ENCODE measurements at places on chromosomes 12 and 14.

- no peak for DNase-seq
Measured at GRCh38 chr12:88325816-88326189, 183.7 kb downstream of the TMTC3 start.

DNA sequence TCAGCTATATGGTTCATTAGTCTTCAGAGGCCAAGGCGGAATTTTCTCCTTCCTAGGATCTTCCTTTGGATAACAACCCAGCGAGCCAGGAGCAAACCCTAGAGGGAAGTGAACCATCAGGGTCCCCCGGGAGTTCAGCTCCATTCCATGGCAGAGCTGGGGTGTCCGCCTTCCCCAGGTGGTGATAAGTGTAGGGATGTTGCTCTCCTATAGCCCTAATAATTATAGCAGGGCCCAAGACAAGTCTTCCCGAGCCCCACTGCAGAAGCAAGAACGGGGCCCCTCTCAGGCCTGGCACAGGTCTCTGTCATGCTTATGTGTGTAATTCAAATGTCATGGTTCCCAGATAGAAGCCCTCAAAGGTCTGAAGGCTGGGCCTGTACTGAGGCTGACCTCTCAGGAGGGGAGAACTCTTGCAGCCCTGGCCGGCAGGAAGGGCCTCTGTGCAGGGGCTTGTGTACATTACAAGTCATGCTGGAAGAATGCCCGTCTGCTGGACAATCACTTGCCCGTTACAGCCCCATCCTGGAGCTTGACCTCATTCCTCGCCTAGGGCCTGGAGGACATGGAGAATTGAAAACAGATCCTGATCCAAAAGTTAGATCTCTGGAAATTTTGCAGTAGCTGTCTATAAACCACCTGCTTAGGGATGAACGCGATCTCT, 17.3 kb downstream of the LRTM2 start:
- DNase-seq: no peak

DNA sequence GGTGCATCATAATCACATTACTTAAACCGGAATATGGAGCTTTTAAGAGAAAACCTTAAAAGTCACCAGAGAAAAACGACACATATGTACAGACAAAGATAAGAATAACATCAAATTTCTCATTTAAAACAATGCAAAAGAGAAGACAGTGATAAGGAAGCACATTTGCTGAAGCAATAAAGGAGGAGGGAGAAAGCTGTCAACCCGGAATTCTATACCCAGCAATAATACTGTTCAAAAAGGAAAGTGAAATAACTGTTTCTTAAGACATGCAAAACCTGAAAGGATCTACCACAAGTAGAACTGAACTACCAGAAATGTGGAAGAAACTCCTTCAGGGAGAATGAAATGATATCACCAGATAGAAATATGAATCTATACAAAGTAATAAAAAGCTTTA, 15.4 kb downstream of the SLC6A13 start:
- no peak for DNase-seq

- DNase-seq: no peak
Measured at GRCh38 chr12:47054659-47055058, 24.8 kb upstream of the PCED1B start.

DNA sequence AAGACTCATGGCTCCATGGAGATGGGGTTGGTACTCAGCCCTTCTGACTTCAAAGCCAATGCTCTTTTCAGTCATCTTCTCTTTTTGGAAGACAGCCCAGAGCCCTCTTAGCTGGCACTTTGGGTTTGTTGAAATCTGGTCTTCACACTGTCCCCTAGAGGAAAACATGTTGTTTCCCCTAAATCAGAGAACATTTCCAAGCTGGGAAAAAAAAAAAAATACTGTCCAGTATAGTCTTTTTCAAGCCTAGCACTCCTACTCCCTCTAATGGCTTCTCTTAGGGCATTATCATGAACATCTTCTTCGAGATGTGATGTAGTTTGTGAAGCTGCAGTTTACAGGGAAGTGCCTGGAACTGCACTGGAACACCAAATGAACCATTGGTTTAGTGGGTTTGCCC, 3.0 kb upstream of the ZC3H14 start:
- no peak for DNase-seq

GRCh38 chr12:124505001-124505818, 62.2 kb downstream of the NCOR2 start:
- DNase-seq: no peak

DNA sequence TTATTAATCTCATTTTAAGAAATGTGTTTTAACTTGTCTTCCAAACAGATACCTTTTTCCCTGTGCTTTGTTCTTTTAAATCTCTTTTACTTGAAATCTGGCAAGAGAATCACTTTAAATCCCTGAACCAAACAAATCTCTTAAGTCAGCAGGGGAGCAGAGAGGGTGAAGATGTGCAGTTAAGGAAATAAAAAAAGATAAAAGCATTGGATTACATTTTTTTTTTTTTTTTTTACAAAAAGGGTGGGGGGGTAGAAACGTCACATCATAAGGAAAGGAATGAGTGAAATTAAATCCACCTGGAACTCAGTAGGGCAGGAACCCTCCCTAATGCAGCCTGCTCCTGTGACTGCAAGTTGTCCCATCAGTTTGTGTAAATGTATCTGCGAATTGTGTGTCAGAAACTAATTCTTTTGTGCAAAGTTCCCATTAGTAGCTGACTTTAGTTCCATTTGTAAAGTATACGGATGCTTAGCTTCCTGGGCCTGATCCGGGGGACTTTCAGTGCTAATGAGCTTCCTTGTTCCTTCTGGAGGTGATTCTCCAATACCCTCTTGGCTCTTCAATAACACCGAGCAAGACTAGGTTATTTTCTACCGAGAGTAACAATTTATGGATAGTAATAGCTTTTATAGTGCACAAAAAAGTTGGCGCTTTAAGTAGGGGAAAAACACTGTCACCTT, 1.5 kb downstream of the TTC6 start:
- DNase-seq: no peak

DNA sequence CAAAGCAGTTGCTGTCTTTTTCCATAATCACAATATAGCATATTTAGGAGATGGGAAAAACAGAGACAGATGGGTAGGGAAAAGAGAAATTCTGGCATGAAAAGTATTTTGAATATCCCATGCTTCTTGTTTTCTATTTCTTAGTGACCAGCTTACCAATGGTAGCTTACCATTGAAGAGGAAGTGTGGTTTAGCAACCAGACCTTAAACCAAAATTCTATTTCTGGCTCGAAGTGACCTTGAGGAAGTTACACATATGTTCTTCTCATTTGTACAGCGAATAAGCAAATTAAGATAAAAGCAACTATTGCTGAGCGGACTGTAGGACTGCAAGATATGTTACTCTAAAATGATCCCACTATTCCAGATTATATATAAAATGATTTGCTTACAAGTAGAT, 82.9 kb downstream of the FGD4 start:
- DNase-seq: no peak

DNA sequence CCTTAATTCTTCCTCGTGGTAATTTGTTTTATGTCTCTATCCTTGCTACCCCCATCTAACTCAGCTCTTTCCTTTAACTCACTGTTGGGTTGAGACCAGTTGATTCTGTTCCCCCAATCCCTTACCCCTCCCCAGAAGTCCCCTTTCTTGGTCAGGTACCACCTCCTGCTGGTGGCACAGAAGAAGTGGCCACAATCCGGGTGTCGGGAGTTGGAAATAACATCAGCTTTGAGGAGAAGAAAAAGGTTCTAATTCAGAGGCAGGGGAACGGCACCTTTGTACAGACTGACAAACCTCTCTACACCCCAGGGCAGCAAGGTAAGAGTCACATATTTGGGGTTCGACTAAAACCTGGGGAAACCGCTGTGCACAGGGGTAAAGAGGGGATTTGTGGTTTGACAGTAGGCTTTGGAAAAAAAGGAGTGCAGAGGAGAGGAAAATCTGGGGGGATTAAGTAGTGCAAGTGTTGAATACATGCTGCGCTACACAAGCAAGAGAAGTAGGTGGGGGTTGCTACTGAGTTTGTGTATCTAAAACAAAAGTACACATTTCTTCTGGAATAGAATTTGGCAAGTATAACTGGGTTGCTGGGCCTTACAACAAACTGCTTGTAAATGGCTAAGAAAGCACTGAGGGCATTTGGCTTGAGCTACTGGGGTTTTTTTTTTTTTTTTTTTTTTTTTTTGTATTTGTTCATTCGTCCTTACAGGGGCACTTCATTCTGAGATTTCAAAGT, 1.3 kb downstream of the A2ML1 start:
- DNase-seq: peak; percentile 4

- no peak for DNase-seq
Measured at GRCh38 chr14:24259282-24260025, 3.5 kb downstream of the TGM1 start.

GRCh38 chr12:51413791-51414190, 10.8 kb upstream of the SLC4A8 start:
- no peak for DNase-seq

DNA sequence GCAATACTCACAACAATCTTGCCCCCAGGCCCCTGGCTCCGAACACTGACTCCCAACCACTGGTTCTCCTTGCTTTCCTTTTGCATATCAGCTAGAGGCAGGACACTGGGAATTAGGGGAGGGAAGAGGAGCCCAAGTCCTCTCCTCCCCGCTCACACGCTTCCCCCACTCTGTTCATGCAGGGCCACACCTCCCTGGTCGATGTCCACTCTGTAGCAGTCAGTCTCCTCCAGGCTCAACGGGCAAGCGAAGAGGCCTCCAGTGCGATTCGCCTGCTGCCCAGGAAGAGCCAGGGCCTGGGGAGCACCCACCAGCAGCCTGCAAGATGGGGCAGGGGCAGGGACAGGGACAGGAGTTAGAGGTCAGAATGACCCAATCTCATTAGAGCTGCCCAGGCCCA, 4.8 kb downstream of the ITGA7 start:
- DNase-seq: no peak

DNA sequence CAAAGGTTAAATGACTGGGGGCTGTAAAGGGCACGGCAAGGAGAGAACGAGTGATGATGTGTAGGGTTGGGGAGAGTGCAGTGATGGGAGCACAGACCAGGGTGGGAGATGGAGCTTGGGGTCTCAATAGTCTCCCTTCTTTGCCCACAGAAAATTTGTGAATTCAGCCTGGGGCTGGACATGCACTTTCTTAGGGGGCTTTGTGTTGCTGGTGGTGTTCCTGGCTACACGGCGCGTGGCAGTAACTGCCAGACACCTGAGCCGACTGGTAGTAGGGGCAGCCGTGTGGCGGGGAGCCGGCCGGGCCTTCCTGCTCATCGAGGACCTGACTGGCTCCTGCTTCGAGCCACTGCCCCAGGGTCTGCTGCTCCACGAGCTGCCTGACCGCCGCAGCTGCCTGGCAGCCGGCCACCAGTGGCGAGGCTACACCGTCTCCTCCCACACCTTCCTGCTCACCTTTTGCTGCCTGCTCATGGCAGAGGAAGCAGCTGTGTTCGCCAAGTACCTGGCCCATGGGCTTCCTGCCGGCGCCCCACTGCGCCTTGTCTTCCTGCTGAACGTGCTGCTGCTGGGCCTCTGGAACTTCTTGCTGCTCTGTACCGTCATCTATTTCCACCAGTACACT, 1.7 kb downstream of the FITM1 start:
- no peak for DNase-seq

- no peak for DNase-seq
Measured at GRCh38 chr14:68328509-68328908, 464.4 kb downstream of the ZFP36L1 start.

- no peak for DNase-seq
Measured at GRCh38 chr12:100553936-100554335, 19.5 kb upstream of the GAS2L3 start.

DNA sequence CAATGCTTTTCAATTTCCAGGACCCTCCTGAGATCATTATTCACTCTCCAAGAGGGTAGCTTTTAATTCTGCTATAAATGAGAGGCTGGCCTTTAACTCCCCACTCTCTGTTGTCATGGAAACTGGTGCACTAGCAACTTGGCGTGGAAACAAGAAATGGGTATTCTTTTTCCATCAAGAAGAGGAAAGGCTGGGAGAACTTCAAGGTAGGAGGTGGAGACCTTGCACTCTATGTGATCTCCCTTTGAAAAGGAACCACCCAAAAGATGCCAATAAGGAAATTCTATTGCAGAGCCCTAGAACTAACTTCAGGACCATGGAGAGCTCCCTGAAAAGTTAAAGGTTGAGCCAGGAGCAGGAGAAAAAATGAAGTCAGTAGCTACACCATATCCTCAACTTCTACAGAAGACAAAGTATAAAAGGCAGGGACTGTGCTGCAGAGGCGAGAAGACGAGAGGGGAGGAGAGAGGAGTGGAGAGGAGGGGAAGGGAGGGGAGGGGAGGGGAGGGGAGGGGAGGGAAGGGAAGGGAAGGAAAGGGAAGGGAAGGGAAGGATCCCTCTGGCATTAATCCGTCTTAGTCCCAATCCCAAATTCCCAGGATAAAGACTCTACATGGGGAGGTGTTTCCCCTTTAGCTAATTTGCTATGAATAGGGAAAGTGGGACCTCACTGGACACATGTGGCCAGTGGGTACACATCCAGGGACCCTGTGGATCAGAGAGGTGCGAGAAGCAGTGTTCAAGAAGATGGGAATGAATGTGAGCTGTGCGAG, 46.7 kb upstream of the FICD start:
- peak; percentile 25 for DNase-seq

GRCh38 chr12:100767950-100768349, 26.6 kb upstream of the ANO4 start:
- no peak for DNase-seq

DNA sequence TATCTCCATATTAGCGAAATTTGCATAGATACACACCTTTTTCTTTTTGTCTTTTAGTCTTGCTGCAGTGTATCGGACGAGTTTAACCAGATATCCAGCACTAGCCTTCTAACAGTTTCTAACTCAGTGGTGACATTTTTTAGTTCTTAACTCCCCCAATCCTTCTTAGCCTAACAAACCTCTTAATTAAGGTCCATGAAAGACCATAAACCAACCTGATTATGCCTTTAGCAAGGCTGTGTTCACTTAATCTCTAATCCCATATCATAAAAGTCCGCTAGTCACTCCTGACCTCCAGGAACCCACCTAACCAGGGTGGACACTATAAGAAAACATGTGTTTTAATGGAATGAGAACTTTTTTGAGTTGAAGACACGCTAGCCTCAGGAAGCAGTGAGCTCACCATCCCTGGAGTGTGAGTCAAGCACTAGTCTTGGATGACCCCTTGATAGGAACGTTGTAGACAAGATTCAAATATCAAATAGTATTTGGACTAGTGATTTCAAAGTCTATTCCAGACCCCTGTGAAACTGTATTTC, 9.5 kb downstream of the CDKN1B start:
- no peak for DNase-seq

- DNase-seq: no peak
Measured at GRCh38 chr12:57521525-57522010, 1.1 kb upstream of the MBD6 start.

DNA sequence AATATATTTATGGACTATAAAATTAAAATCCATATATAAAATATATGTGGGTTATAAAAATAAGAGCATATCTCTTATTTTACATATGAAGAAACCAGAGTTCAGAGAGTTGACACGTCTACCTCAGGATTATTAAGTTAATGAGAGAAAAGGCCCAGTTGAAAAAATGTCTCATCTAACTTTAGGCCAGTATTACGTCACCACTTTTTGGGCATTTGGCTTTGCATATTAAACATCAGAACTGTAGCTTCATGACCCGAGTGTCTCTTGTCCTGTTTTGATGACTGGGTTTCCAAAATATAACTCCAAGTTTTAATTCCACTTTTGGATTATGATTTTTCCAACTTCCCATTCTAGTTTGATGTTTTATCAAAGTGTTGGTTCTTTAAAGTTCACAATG, 1026.1 kb downstream of the SLC6A15 start:
- no peak for DNase-seq
